ENCODE measurements at places on chromosomes 3 and 15.

DNA sequence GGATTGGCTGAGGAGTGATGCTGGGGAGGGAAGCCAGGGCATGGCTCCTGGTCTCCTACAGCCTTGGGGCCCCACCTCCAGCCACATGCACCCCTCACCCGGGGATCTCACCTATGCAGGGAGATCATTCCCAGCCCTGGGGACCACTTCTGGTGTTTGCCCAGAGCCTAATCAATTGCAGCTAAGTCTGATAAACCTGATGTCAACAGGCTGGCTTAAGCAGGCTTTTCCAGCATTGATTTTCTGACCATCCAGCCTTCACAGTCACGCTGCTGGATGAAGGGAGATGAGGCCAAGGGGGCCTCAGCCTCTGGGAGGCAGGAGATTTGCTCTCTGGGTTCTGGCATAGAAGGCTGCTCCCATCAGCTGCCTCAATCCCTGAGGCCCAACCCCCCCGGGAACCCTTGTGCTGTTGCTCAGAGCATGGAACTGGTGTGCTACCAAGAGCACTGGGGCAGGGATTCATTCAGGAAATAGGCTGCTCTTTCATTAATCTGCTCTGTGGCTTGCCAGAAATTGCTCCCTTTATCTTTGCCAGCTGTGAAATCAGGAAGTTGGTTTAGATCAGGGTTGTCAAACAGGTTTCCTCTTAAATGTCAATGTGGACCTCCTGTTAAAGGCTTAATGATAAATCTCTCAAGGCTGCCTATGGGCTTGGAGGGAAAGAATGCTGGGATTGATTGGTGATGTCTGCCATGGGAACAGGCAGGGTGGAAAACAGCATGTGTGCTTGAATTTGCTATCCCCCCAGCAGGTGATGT is 19.0 kb downstream of the FAM3D start:
- DNase-seq, result no peak

DNA sequence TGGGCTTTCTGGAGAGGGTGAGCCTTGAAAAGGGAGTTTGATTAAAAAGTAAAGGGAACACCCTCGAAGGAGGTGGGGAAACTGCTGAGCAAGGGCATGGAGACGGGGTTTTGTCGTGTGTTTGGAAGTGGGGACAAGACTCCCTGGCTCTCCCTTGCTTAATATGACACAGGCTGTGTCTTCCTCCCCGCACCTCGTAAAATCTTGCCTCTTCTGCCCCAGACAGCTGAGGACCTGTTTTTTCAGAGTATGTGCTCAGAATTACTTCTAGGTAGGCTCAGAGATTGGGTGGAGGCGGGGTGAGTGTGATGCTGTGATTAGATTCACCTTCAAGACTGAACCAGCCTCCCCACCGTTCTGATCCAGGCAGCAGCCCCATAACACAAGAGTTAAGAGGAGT is 244.4 kb upstream of the TLE3 start:
- no peak for DNase-seq

- DNase-seq, result no peak
Measured at GRCh38 chr3:51355891-51356578, 29.1 kb upstream of the MANF start.

- no peak for DNase-seq
Measured at GRCh38 chr15:95353512-95353911, 977.0 kb upstream of the NR2F2 start.

GRCh38 chr3:127744253-127744815 is 71.6 kb downstream of the ABTB1 start:
- no peak for DNase-seq
